ENCODE measurements at places on chromosomes 13 and 19.
A peak's percentile ranks its signal among the peaks of the same experiment; 100 is the strongest.

GRCh38 chr13:34944751-34945150 is 2.7 kb downstream of the NBEA start:
- DNase-seq: peak; percentile 6

DNA sequence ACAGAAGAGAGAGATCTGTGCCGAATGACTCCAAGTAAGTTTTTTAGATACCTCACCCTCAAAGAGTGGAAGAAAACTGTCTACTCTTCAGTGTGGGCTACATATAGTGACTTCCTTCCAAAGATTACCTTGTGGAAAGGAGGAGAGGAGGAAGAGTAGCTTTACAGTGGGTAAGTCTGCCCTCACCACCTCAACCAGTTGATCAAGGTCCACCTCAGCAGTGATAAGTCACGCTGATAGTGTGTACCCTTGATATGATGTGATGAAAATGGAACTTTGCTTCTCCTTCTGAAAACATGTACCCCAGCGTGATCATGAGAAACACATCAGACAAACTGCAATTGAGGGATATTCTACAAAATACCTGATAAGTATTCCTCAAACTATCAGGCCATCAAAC is 20.6 kb downstream of the KLF5 start:
- DNase-seq: no peak

DNA sequence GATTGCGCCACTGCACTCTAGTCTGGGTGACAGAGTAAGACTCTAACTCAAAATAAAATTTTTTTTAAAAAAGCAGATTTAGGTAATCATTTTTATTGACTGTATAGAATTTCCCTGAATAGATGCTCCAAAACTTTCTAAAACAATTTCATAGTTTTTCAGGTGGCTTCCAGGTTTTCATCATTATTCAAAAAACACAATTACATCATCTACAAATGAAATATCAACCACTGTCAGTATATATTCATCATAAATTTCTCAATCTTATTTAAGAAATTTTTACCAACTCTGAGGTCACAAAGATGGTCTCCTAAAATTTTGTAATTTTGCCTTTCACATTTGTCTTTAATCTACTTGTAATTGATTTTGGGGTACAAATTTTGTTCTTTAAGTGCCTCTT is 48.1 kb downstream of the ZC3H13 start:
- DNase-seq: no peak

GRCh38 chr13:113506025-113506685 is 15.6 kb upstream of the DCUN1D2 start:
- DNase-seq: no peak

GRCh38 chr19:13691569-13692435 is 72.5 kb upstream of the MRI1 start:
- DNase-seq: no peak

DNA sequence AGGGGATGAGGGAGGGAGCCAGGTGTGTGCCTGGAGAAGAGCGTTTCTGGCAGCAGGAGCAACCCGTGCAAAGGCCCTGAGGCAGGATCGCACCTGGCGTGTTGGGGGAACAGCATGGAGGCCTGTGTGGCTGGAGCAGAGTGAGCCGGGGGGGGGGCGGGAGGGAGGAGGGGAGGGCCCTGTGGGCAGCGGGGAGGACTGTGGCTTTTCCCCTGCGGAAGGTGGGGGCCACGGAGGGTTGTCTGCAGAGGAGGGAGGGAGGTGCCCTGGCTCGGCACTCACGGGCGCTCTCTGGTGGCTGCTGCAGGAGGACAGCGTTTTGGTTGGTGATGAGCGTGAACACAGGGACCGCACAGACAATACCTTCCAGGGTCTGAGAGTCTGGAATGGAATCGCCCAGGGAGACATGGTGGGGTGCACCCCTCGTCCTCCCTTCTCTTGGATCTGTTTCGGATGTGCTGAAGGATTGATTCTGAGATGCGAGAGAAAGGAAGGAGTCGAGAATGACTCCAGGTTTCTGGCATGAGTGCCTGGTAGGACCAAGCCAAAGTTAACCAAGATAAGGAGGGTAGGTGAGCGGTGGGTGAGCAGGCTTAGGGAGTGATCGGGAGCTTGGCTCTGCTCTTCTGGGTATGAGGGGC is 6.5 kb downstream of the RAB11B start:
- peak; percentile 81 for DNase-seq

- DNase-seq: no peak
These were observed 634.6 kb upstream of the ARGLU1 start for GRCh38 chr13:107202371-107203023.

Data from GM10248 (cell line).